Gastrocnemius medialis (tissue), 4 donors: ENCODE measurements at places on chromosomes 11 and 22. TPM values are rescaled to one million over a fixed set of nuclear protein-coding genes. Genes with fewer than 3 reads are reported as not detected.

DNA sequence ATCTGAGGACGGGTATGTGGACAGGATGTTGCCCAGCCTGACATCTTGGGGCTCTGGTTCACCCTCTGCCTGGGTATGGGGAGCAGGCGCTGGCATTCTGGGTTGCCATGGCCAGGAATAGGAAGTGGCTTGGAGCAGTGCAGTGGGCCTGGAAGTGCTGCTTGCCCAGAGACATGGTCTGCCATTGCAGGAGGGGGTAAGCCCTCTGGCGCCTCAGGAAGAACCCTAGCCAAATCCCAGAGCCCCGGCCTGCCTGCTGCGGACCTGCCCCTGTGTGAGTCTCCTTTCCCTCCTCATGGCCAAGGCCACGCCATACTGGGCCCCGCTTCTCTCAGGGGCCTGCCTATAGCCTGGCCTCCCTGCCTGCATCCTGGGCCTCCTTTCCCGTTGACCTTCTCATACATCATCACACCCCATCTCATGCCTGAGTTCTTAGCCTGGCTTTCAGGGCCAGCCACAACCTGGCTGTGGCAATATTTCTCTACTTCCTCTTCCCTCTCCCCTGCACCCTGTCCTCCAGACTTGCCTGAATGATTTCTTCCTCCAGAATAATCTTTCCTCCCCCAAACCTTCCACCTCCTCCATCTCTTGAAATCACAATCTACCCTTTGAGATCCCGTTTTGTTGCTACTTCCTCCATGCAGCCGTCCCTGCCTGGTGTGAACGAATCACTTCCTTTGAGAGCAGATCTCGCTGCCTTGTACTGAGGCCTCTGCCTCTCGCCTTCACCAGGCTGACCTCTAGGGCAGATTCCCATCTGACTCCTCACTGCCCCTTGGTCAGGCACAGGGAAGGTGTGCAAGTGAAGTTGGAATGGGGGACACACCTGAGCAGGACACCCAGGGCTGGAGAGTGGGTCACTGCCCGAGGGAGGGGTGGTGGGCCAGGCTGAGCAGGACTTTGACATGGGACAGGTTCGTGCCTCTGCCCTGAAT lies 5.2 kb downstream of the CAPN5 start:
- no peak for DNase-seq

GRCh38 chr11:107392611-107393010 lies 65.0 kb downstream of the CWF19L2 start:
- DNase-seq: no peak

DNA sequence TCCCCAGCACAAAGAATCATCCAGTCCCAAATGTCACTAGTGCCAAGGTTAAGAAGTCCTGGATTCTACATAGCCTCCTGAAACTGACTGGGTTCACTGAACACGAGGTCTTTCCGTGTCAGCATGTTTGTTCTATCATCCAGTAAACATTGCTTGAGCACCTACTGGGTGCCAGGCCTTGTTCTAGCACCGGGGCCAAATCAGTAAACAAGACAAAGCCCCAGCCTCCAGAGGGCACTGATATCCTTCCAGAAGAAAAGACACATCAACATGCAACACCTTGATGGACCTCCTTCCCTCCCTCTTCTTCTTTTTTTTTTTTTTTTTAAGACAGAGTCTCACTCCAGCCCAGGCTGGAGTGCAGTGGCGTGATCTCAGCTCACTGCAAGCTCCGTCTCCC lies 26.9 kb downstream of the TPST2 start:
- no peak for DNase-seq

DNA sequence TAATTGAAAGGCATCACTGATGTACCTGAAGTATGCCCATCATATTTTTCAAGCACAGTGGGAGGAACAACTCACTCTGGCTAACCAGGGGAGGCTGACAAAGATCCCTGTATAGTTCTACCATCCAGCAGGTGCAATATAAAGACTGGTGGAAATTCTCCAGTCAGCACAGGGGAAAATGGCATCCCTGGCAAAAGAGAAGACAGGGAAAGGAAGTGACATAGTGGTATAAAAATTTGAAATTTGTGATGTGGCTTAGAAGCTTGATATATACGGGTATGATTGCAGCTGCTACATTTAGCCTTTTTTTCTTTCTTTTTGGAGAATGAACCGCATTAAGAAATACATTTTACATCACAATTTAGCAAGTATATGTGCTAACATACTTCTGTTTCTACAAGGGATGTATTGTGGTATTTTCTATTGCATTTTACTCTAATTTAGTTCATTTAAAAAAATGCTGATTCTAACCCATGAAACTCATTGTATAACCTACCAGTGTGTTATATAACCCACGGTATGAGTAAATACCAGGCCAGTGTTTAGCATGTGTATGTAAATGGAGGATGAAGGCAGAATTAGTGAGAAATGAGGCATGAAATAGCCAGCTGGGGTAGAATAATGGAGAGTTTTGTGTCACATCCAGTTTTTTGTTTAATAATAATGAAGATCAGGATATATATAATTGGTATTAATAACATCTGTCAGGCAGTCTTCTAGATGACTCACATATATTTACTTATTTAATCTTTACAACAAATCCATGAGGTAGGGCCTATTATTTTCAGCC lies 186.1 kb downstream of the ARHGAP42 start:
- no peak for DNase-seq

GRCh38 chr11:110830344-110830743 lies 118.1 kb upstream of the ARHGAP20 start:
- no peak for DNase-seq

GRCh38 chr11:124762624-124763155 lies 600 bp upstream of the ESAM start:
- no peak for DNase-seq

- no peak for DNase-seq
These were observed 12.1 kb downstream of the SERGEF start for GRCh38 chr11:18000760-18001159.

GRCh38 chr11:104917271-104918112 lies 19.2 kb upstream of the CASP12 start:
- DNase-seq: no peak

- DNase-seq: no peak
These were observed 242.3 kb downstream of the SWAP70 start for GRCh38 chr11:9905960-9906791.

- DNase-seq: no peak
These were observed at the start of gene APOL1 for GRCh38 chr22:36252754-36253522. TSS of gene APOL1 (plus strand) at chr22:36253133. CDS start at chr22:36254956, 1,823 bp downstream.

GRCh38 chr11:115506954-115507675 lies 2.9 kb upstream of the CADM1 start:
- DNase-seq: no peak

GRCh38 chr11:44852952-44853351 lies 97.7 kb downstream of the TP53I11 start:
- no peak for DNase-seq

DNA sequence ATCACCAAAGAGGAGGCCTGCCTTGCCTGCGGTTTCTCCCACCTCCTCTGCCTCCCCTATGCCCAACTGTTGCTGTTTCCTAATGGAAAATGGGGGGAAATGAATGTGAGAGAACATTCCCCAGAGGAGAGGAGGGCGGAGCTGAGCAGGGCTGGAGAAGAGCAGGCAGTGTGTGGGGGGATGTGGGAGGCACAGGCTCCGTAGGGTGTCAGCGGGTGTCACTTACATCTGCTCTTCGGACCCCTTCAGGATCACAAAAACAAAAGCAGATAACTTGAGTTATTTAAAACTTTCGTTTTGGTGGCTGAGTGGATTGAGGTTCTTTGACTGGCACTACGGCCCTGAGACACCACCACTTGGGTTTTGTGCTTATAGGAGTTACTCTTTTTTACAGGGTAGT lies 93.8 kb downstream of the CEP164 start:
- no peak for DNase-seq

- DNase-seq: no peak
These were observed 328.6 kb downstream of the MN1 start for GRCh38 chr22:27472975-27473374.

DNA sequence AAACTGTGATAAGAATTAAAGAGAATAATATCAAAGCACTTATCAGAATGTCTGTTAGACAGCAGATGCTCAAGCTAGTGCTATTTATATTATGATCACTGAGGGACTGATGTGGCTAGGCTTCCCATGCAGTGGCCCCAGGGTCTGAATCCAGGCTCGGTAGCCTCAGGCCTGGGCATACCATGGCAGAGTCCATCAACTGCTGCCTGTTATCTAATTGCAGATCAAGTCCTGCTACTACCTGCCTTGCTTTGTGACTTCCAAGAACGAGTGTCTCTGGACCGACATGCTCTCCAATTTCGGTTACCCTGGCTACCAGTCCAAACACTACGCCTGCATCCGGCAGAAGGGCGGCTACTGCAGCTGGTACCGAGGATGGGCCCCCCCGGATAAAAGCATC lies 57.5 kb downstream of the TIMP3 start:
- DNase-seq: no peak

DNA sequence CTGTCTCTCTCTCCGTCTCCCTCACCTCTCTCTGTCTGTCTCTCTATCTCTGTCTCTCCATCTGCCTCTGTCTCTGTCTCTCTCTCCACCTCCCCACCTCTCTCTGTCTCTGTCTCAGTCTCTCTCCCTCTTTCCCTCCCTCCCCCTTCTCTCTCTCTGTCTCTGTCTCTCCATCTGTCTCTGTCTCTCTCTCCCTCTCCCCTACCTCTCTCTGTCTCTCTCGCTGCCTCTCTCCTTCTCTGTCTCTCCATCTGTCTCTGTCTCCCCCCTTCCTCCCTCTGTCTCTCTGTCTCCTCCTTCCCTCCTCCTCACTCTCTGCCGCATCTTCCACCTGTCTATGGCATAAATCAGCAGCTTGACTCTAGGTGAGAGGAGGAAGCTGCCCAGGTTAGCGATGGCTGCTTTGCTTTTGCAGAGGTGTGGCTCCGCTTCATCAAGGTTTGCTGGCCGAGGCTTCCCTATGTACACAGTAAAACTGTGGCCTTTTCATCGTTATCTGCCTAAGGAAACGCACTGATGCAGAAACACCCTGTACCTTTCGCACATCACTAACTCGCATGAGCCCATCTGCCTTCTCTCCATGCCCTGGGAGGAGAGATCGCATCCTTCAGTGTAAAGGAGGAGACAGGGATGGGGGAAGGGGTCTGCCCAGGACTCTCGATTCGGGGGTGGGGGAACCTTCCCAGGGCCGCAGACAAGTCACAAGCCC lies 44.5 kb downstream of the ANO1 start:
- no peak for DNase-seq

GRCh38 chr11:85595285-85595884 lies 31.8 kb downstream of the DLG2 start:
- no peak for DNase-seq

- DNase-seq: no peak
These were observed 54.0 kb downstream of the UVRAG start for GRCh38 chr11:75868990-75869389.

DNA sequence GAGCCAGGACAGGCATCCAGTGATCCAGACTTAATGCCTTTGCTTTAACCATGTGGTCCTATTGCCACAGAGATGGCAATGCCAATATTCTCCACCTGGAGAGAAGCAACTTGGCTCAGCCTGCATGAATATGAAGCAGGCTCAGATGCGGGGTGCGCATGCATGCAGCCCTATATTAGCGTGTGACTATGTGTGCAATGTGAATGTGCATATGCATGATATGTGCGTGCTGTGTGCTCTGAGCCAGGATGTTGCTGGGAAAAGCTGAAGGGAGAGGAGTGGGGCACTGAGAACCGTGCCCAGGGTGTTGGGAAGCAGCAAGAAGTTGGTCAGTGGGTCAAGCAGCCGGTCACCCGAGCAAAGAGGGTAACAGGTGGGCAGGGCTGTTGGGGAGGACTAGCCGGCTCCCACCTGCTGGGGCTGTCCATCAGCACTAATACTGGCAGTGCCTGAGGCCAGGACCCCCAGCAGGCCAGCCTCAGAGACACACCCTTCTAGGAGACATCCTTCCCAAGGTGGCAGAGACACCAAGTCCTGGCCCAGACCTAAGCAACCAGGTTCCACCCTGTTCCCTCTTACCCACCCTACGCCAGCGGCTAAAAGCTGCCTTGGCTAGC lies 24.8 kb upstream of the MYOD1 start:
- DNase-seq: no peak

DNA sequence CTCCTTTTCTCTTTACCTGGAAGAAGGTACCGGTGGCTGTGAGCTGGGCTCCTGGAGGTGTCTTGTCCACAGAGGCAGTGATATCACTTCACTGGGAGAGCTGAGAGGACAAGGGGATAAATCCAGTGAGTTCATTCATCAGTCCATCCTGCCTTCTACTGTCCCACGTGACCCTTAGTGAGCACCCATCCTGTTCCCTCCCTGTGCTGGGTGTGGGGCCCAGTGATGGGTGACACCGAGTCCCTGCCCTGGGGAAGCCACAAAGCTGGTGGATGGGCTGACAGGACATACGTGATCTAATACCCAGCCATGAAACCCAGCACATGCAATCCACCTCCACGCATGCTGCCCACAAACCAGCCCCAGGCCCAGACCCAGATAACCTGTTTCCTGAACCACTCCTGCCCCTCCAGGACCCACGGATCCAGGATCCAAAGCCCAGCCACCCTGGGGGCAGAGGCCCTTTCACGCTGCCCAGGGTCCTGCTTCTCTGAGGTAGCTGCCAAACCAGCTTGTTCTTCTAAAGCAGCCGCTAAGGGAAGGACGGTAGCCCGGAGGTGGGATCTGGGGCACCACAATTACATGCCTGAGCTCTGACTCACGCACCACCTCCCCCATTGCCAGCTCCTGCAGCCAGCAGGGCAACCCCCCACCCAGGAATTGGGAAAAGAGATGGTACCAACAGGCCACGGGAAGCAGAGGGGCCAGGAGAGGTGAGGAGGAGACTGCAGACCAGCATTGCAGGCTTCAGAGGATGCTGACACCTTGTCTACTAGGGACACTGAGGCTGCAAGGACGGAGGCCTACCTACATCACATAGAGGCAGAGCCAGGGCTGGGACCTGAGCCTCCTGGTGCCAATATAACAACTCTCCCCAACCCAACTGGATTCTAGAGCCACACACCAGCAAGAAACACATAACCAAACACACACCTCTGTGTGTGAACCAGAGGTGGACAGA lies 35.2 kb downstream of the GDPD5 start:
- no peak for DNase-seq

DNA sequence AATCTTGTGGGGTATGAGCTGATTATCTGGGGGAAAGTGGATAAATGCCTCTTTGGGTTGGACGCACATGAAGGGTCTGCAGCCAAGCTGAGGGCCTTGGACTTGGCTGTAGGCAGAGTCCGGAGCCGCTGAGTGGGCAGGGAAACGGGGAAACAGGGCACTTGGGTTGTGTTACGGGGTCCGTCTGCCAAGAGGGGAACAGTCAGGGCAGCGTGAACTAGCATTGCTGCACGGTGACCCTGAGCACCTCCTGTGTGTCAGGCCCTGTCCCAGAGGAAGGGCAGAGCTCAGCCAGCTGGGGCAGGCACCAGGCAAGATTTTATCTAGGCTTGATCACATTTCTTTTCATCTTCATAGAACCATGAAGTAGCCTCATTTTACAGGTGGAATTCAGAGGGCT lies 11.9 kb downstream of the FAM83F start:
- DNase-seq: no peak

- DNase-seq: no peak
These were observed 325.5 kb downstream of the NTM start for GRCh38 chr11:131695889-131696429.

MGAT3 gene
- 0.55 TPM for total RNA-seq

SLC25A18 gene
- total RNA-seq: 22.2 TPM

OR52B4 gene
- total RNA-seq: not detected

TPBGL gene
- not detected for total RNA-seq

C1QTNF5 gene
- total RNA-seq: 4.0 TPM

MAJIN gene
- total RNA-seq: not detected

SYT13 gene
- total RNA-seq: not detected

MAPK8IP1 gene
- total RNA-seq: 2.3 TPM

P4HA3 gene
- not detected for total RNA-seq

CNTF gene
- total RNA-seq: 4.0 TPM
